ENCODE measurements at places on chromosomes 7 and 10. TPM values are rescaled to one million over a fixed set of nuclear protein-coding genes. Genes with fewer than 3 reads are reported as not detected.

DNA sequence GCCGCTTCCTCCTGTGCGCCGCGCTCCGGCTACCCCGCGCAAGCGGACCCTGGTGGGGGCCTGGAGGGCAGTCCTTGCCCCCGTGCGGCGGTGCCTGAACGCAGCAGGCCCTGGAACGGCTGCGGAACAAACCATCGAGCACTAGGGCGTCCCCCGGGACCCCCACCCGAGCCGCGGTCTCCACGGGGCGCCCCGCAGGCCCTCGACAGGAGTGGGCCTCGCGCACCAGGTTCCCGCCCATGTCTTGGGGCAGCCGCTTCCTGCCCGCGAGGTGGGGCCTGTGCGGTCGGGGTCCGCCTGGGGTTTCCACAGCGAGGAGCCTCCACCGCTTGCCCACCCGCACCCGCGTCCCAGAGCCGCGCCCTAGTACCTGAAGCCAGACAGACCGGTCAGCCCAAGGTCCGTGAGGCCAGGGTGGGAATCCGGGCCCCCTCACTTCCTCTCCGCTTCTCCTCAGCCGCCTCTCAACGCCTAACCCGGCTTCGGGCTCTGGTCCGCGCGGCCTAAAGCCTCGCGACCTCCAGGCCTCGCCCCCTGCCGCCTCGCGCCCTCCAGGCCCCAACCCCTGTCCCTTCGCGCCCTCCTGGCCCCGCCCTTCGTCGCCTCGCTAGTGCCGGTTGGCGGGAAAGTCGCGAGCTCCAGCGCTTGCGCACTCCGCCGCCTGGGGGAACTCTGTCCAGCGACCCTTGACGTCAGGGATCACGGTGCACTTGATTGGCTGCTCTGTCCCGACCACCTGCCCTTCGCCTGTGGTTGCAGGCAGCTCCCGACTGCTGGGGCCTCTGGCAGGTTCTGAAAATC lies 7.0 kb upstream of the GBX1 start:
- peak; percentile 66 for DNase-seq

DNA sequence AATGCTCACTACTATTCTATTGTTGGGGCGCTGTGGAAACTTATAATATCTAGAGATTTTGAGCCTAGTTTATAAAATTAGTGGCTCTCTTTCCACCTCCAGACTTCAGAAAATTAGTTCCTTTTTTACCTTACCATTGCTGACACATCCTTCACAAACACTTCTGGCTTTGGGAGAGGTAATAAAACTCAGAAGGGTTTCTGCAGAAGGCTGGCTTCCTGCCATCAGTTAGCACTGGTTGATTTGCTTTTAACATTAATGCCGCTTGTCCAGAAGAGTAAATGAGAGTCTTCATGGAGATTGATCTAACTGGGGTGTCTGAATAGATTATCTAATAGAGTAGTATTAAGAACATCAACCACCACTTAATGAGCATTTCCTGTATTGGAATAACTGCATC lies 20.3 kb downstream of the ACSM6 start:
- no peak for DNase-seq

PODXL gene
- polyA plus RNA-seq, result 30.9 TPM

DNA sequence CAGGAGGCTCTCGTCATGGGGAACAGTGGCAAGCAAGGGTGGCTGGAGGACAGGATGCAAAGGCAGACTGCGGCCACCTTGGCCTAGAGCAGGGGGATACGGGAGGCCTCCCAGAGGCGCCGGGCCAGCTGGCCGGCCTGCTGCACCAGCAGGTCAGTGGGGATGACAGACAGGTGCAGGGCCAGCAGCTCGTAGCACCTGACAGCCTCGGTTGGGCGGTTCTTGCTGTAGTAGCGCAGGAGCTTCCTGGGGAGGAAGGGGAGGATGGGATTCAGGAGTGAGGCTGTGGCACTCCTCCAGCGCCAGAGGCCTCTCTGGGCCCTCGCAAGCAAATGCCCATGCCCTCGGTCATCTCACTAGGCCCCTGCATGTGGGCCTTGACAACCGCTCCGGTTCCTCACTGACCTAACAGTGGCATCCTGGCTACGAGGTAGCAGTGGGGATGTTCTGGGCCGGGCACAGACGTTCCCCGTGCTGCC lies 2.5 kb upstream of the PYROXD2 start:
- DNase-seq, result no peak

DNA sequence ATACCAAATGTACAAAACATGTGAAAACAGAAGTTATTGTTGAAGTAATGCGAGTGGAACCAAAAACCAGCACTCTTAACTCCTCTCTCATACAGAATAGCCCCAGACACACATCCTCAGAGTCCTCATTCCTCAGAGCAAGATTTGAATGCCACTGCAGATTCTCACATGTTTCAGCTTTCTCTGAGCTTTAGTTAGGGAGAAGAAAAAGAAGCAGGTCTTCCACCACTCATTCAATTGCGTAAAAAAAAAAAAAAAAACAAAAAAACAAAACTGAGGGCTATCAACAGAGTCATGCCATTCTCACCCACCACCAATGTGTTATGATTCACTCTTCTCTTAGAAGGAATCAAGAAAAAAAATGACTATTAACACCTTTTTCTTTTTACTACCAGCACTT lies 287.7 kb downstream of the IPMK start:
- no peak for DNase-seq
